ENCODE measurements at places on chromosomes 6 and 20.

GRCh38 chr6:20572940-20573339, 38.7 kb downstream of the CDKAL1 start:
- DNase-seq, result no peak

DNA sequence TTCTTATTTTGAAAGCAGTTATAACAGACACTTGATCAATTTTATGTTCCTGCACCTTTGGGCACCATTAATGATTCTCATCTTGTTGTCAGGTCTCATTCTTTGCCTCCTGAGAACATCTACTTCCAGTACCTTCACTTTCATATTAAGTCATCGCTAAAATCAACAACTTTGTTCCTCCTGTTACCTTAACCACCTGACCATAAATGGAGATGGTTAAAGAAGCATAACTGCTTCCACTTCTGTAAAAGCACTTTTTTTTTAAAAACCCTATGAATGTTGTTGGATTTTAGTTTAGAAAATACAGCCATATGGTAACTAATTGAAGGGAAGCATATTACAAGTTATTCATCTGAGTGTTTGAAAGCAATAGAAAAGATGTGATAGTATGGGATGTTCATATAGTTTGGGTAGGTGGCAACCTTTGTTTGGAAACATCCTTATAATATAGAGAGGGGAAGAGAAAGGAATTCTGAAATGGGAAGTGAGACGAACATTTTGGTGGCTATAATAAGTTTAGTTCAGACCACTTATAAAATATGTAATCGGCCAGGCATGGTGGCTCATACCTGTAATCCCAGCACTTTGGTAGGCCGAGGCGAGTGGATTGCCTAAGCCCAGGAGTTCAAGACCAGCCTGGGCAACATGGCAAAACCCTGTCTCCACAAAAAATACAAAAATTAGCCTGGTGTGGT, 53.9 kb downstream of the AFG1L start:
- no peak for DNase-seq

DNA sequence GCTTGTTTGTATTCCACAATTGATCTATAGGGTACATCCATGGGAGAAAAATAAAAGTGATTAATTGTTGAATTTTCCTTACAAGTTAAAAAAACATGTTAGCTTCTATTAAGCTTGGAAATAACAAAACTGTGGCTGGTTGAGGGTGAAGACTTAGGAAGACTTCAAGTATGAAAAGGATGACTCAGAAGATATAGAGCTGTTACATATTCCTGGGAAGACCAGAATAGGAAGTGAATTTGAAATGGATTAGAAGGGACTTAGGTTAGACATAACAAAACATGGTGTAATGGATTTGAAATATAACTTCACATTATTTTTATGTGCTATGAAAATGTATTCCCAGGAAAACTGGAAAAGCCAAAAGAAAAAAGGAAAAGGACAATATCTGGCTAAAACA, 732.2 kb downstream of the HDGFL1 start:
- no peak for DNase-seq

- peak; percentile 83 for DNase-seq
Measured at GRCh38 chr20:34709831-34710567, 5.9 kb downstream of the TP53INP2 start.

GRCh38 chr6:156316583-156317125, 460.5 kb upstream of the ARID1B start:
- no peak for DNase-seq

DNA sequence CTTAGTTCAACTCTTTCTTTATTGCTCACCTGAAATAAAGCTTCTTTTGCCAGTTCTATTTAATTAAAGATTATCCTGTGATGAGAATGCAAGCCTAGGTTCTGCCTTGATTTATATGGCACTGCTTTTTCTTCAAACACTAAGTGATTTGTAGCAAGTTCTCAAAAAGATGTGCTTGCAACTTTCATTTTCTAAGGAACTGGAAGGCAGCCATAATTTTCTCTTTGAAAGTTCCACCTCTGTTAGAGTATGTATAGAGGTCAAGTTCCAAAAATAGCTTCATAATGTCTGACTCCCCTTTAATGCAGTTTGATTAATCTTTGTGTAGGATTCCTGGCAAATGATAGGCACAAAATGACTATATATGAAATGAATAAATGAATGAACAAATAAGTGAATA, 528.3 kb upstream of the FLRT3 start:
- DNase-seq, result no peak

- DNase-seq, result no peak
Measured at GRCh38 chr20:10430704-10431103, 3.3 kb downstream of the MKKS start.

- DNase-seq, result no peak
Measured at GRCh38 chr20:47490795-47491194, 10.9 kb upstream of the NCOA3 start.

GRCh38 chr6:115969207-115969929, 91.3 kb downstream of the FRK start:
- DNase-seq, result no peak
